HFF-Myc (cell line): ENCODE measurements at places on chromosomes 13 and 19.

- DNase-seq, result no peak
These were observed 84.5 kb downstream of the DCLK1 start for GRCh38 chr13:36046672-36047071.

GRCh38 chr19:7461841-7462629 is 26.8 kb downstream of the PEX11G start:
- DNase-seq, result no peak

DNA sequence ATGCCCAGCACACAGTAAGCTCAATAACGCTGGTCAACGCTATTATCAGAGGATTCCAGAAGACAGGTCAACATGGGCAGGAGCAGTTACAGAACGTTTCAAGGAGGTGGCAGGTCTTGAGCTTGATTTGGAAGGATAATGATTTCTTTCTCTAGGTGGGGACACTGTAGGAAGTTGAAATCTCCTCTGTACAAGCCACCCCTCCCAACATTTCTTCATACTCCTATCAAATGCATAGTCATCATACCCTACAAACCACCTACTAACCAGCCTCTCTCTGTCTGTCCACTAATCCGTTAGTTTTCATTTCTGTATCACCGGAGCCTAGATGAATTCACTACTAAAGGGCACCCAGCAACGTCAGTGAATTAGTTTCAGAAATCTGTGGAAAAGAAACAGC is 1.3 kb downstream of the ATP7B start:
- DNase-seq, result no peak

DNA sequence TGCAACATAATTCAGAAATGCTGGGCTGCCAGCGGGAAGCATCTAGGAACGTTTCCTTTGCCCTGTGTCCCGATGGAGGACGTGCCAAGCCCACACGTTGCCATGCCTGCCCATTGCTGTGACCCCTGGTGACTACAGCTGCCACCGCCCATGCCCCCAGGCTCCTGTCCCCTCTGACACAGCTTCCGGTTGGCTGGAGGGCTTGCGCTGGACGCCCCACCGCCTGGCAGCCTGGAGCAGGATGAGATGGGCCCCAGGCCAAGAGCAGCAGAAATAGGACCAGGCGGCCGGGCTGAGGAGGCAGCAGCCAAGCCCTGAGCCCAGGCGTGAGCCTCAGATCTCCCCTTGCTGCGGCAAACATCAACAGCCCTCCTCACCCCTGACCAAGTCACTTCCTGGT is 125.9 kb downstream of the COL4A2 start:
- DNase-seq, result no peak

GRCh38 chr13:30845297-30846214 is 60.5 kb upstream of the MEDAG start:
- DNase-seq, result no peak
